ENCODE measurements at places on chromosomes 7 and 10. TPM values are rescaled to one million over a fixed set of nuclear protein-coding genes. Genes with fewer than 3 reads are reported as not detected.

TCAF2 gene
- 10.7 TPM for total RNA-seq

CALHM2 gene
- total RNA-seq = 23.7 TPM

PRKCQ gene
- total RNA-seq = 0.11 TPM

FEZF1 gene
- total RNA-seq = not detected

ZP3 gene
- 4.7 TPM for total RNA-seq

SKIDA1 gene
- total RNA-seq = 7.5 TPM

MKX gene
- total RNA-seq = 0.33 TPM

STEAP1 gene
- 1.2 TPM for total RNA-seq

GIMAP5 gene
- not detected for total RNA-seq

DCLRE1A gene
- 3.4 TPM for total RNA-seq

All from placental epithelial cell (primary cell).